ENCODE measurements at places on chromosomes 3 and 15.

- peak; percentile 47 for DNase-seq
Measured at GRCh38 chr15:34583399-34584329, at the start of gene GOLGA8B. TSS of gene GOLGA8B (minus strand) at chr15:34583651. CDS start at chr15:34535912, 47,739 bp downstream.

DNA sequence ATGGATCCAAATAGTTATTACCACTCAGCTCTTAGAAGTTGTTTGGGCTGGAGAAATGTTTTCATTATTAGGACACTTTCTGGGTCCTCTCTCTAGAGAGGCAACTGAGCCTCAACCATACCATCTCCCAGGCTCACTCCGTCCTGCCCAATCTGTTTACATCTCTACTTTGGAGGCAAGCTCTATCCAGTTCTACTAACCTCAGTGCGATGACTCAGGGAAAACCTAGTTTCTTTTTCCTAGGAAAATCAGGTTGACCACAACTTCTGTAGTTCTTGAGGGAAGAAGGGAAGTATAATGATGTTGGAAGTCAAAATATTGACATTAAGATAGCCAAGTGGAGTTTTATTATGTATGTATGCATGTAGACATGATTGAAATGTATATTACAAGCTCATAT is 40.4 kb downstream of the LPP start:
- no peak for DNase-seq

DNA sequence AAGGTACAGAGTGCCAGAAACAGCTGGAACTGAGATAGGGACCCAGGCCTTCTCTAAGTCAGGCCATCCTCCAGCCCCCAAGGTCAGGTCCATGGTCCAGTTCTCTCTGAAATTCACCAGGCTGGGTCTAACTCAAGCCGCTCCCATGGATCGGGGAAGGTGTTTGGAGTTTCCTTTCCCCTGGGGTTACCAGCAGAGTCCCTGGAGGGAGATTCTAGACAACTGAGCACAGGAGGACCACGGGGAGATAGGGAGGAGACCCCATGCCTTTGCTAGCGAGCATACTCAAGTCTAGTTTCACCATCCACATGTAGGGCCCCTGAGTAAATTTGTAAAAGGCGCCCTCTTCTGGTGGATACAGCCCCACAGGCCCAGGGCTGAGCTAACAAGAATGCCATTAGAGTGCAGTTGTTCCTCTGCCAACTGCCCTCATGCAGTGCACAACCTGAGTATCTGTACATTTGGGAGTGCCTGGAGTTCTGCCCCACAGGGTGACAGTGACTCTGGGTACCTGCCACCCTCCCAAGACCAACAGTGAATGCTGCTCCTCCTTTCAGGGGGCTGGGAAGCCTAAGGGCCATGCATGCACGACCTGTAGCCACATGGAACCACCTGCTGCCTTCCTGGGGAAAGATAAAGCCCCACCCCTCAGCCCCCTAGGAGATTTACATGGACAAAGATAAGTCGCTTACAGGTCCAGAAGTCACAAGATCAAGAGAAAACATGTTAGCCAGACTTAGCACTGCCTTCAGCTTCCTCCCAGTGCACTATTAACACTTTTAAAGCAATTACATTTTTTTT is 89.0 kb downstream of the IQSEC1 start:
- DNase-seq: peak; percentile 83

GRCh38 chr3:197734667-197735318 is 1.9 kb downstream of the RUBCN start:
- DNase-seq: no peak

DNA sequence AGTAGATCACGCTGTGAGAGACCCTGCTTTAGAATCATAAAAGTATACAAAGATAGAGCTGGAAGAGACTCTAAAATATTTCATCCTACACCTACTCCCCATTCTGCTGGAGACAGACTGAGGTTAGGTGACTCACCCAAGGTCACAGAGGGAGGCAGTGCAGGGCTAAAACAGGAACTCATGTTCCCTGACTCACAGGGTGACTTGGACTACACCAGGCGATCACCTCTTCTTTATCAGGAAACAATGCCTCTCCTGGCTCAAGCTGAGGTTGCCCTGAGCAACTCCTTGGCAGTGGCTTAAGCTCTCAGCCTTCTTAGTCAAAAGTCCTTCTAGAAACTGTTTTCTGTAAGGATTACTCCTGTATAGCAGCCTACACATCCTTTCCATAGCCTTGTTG is 26.4 kb upstream of the TNFAIP8L3 start:
- DNase-seq: peak; percentile 99

GRCh38 chr15:56291741-56292140 is 48.1 kb upstream of the RFX7 start:
- DNase-seq: no peak

DNA sequence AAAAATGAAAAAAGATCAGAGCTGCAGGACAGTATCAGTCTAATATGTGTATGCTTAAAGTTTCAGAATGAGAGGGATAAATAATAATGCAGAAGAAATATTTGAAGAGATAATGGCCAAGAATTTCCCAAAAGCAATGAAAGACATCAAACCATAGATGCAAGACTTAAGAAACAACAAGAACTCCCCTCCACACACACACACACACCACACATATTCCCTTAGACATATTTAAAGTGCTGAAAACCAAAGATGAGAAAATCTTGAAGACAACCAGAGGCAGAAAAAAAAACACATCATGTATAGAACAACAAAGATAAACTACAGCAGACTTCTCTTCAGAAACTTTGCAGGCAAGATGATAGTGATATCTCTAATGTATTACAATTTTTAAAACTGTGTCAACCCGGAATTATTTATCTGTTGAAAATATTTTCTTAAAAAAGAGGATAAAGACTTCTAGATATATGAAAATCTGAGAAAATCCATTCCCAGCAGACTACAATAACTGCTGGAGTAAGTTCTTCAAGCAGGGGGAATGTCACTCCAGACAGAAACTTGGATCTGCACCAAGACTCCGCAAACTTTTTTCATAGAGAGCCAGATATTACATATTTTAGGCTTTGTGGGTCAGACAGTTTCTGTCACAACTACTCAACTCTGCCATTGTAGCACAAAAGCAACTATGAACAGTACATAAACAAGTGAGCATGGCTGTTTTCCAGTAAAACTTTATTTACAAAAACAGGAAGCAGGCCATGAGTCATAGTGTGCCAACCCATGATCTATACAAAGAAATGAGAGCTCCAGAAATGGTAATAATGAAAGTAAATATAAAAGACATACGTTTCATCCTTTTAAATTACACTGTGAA is 223.4 kb upstream of the CGNL1 start:
- DNase-seq: peak; percentile 87

DNA sequence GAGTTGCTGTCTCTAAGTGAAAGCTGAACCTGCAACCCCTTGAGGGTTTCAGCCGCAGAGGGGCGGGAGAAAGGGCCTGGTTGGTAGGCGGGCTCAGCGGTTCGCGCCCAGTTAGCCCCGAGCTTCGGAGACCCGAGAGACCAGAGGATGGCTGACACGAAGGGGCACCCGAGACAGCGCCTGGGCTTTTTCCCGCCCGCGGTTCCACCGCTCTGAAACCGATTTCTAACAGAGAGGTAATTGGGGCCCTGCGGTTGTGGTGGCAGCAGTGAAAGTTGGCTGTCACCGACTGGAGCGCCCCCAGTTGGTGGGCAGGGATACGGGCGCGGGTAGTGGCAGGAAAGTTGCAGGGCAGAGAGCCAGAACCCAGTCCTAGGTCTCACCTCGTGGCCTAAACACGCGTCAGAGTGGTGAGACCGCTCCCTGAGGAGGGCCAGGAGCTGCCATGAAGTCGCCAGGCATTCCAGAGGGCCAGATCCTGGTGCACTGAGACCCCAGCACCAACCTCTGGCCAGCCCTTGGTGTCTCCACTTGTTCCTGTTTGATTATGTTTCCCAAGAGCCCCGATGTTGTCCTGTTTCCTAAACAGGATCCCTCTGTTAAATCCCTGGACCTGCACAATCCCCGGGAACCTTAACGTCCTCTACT is 625 bp upstream of the ELL3 start:
- peak; percentile 76 for DNase-seq

DNA sequence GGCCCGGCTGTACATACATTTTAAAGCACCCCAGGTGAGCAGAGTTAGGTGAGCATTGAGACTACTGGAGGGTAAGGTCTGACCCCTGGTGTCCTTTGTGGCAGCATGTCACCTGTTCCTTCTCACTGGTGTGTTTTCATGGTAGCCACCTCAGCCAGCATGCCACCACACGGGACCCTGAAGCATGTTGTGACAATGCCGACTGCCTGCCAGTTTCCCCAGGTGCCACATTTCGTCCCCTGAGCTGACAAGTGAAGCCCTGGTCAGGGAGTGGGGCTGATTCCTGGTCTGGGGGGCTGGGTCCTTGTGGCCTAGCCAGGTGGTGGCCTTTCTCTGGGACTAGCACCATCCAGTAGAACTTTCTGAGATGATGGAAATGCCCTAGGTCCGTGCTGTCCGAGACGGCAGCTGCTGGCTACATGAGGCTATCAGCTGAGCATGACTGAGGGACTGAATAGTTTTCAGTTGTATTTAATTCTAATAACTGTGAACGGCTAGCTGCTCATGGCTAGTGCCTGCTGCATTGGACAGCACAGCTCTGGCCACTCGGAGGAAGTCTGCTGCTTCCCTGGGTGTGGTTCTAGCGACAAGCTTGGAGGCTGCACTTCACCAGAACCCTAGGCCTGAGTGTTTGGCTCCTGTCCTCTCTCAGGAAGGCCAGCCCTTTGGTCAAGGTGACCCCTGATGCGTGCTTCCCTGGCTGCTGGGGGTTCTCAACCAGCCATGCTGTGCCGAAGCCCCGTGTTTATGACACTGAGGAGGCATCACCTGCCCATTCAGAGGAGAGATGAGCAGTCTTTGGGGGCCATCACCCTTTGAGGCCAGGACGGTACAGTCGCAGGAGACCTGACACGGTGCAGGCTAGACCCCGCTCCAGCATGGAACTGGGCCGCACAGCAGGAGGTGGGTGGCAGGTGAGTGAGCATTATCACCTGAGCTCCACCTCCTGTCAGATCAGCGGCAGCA is 3.9 kb downstream of the C3orf22 start:
- no peak for DNase-seq

DNA sequence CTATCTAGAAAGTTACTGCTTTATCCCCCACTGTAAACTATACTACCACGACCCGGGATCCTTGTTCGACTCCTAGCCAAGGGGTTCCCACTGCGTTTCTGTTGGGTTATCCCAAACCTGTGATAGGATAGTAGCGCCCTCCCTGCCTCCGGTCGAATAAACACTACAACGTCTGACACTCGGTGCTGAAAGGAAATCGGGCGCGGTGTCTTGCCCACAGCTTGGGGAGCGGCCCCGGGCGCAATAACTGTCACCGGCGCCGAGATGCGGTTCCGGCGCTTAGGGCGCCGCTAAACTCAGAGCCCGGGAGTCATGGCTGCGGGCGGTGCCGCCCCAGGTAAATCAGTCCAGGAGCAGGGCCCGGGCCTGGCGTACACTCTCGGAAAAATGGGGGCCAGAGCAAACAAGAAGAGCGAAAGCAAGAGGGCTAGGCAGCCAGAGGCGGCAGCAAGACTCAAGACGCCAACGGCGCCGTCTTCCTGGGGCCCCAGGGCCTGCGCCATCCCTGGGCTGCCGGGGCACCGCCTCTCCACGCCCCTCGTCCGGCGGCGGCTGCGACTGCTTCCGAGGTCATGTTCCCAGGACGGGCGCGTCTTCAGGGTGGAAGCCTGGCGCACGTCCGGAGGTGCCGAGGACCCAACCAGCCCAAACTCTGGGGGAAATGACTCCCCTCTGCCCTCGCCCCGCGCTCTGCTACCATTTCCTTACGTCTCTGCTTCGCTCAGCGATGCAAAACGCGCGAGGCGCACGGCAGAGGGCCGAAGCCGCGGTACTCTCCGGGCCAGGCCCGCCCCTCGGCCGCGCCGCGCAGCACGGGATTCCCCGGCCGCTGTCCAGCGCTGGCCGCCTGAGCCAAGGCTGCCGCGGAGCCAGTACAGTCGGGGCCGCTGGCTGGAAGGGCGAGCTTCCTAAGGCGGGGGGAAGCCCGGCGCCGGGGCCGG is at the start of gene DUT:
TSS of gene DUT (plus strand) at position 575 of the 941 bp plus-strand sequence. CDS start at position 662, 87 bp downstream.
- peak; percentile 85 for DNase-seq

DNA sequence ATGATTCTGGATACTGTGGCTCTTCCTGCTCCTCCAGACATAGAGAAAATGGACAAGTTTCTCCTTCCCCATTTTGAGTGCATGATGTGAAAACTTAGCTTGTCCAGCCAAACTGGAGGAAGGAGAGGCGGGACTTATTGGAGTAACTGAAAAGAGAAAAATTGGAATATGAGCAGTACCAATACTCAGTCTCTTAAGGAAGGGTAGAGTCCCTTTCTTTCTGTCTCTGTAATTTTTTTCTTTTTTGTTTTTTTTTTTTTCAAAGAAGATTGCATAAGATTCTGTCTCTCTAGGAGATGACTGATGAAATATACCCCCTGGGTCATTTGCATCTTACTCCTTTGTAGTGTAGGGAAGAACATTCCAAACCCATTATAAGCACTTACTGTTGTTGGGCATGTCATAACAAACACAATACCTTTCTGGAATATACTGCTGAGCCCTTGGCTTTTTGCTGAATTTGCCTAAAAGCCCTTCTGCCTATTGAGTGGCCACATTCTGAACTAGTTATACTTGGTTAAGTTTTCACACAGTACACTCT is 498.1 kb upstream of the TPRG1 start:
- peak; percentile 97 for DNase-seq

DNA sequence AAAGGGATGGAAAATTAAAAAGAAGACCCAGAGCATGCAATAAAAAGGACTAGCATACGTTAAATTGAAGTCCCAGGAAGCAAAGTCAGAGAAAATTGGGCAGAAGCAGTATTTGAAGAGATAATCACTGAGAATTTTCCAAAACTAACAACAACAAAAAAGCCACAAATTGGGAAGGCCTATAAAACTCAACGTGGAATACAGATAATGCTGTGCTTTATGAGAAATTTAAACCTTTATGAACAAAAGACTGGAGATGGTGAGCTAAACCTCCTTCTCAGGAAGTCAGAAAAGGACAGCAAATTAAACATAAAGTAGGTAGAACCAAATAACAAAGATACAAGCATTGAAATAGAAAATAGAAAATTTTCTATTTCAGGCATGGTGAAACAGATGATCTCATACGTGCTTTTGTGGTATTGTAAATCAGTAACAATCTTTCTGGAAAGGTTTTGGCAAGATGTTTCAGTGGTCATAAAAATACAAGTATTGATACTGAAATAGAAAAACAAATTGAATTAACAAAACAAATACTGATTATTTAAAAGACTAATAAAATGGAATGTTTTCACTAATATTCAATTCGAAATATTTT is 55.6 kb downstream of the LYSMD4 start:
- DNase-seq: no peak

DNA sequence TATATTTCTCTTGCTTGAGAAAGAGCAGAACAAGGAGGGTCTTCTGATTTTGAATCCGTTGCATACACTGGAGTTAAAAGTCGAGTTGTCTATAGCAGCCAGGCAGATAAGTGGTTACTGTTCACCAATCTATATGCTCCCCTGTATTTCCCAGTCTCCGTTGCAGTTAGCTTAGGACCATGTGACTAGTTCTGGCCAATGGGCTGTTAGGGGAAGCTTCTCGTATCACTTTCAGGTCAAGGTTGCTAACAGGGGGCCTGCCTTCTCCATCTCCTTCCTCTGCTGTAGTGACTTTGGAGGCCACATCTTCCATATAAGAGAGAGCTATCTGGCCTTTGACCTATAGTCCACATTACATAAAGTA is 188.5 kb upstream of the KBTBD8 start:
- DNase-seq: no peak

- no peak for DNase-seq
Measured at GRCh38 chr3:101423984-101424888, 88.8 kb downstream of the SENP7 start.

GRCh38 chr3:38005076-38006020 is 14.8 kb downstream of the VILL start:
- DNase-seq: no peak
